ENCODE measurements at places on chromosomes 1 and 21. TPM values are rescaled to one million over a fixed set of nuclear protein-coding genes. Genes with fewer than 3 reads are reported as not detected.

- no peak for DNase-seq
Observed at GRCh38 chr1:44694863-44695478, 20.5 kb downstream of the ARMH1 start.

SLC35F3 gene
- total RNA-seq: 34.4 TPM

DNA sequence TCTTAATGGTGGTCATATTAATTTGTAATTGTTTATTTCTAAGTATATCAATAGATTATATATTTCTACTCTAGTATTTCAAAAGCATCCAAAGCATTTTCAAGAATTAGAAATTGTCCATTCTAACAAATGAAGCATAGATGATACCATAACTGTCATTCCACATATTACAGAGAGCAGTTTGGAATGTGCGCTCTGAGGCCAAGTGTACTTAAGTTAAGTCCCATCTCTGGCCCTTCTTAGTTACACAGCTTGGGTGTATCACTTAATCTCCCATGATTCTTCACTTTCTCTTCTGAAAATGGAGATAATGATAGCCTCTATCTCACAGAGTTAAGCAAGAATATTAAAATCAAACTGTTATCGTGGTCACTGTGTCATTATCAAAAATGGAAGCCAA lies 281.1 kb downstream of the MRPL39 start:
- DNase-seq: no peak

PDE9A gene
- total RNA-seq: 8.3 TPM

DNA sequence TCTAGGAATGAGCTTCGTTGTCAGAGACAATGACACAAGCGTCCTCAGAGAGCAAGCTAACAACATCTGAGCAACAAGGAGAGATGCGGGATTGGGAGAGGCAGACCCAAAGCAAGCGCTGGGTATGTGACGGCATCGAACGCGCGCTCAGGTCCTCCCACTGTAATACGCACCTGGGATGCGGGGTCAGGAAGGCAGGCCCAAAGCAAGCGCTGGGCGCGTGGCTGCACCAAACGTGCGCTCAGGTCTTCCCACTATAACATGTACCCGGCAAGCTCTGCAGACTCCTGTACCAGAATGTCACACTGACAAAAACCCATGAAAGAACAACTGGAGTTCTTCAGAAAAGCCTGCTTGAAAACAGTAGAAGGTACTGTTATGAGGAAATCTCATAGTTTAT lies 653.8 kb downstream of the SMYD3 start:
- DNase-seq: no peak

DNA sequence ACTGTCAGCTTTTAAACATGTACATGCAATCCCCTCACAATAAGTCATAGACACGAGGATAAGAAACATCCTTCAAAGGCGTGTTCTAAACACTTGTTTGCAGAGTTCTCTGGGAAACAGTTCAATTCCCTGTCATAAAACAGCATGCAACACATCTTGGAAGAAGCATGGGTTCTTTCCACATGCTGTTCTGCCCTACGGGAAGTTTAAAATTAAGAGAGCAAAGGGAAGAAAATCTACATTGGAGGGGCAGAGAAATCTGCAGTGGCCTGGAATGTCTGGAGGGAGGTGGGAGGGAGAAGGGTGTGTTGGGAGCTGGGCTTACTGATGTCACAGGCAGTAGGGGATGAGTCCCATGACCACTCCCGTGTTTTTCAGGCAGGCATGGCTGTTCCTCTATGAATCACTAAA lies 98.3 kb upstream of the SLC2A1 start:
- no peak for DNase-seq

DNA sequence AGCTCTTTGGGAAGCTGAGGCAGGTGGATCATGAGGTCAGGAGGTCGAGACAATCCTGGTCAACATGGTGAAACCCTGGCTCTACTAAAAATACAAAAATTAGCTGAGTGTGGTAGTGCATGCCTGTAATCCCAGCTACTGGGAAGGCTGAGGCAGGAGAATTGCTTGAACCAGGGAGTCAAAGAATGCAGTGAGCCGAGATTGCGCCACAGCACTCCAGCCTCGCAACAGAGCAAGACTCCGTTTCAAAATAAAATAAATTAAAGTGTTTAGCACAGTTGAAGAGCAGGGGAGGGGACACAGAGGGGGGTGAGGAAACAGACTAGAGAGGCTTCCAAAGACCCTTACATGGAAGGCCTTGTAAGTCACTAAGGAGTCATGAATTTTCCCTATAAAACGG lies 131.2 kb upstream of the SPATA6 start:
- DNase-seq: no peak

- no peak for DNase-seq
Observed at GRCh38 chr1:95451904-95452303, 217.9 kb downstream of the RWDD3 start.

DNA sequence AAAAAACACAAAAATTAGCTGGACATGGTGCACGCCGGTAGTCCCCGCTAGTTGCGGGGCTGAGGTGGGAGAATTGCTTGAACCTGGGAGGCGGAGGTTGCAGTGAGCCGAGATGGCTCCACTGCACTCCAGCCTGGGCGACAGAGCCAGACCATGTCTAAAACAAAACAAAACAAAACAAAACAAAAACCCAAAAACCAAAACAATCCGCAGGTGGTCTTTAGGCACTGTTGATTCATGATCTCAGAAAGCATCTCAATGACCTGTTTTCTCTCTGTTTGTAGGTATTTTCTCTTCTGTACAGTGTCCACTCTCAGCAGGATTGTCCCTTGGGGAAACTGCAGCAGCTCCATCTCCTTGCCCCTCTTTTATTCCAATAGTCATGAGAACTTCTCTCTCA lies 74.9 kb upstream of the ADGRL2 start:
- DNase-seq: no peak

GRCh38 chr1:180265201-180265600 lies 35.1 kb downstream of the LHX4 start:
- no peak for DNase-seq

DNA sequence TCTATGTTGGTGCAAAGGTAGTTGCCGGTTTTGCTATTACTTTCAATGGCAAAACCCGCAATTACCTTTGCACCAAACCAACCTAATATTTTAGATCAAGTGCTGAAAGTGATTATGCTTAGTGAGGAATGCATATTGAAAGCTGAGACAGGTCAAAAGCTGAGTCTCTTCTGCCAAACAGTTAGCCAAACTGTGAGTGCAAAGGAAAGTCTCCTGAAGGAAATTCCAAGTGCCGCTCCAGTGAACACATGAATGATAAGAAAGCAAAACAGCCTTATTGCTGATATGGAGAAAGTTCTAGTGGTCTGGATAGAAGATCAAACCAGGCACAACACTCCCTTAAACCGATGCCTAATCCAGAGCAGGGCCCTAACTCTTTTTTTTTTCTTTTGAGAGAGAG lies 83.1 kb upstream of the ERRFI1 start:
- no peak for DNase-seq

DNA sequence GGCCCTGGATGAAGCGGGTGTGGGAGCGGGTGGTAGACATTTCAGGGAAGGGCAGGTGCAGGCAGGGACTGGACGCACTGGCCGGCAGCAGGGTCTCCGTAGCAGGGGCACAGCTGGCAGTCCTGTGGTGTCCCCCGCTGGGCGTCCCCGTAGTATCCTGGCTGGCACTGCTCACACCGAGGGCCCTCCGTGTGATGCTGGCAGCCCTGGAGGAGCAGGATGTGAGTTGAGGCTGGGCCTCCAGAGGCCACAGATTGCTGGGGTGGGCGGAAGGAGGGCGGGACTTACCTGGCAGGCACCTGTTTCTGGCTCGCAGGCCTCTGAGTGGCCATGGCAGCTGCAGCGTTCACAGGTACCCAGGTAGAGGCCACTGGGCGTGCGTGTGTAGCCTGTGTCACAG lies 62.3 kb downstream of the LDLRAD2 start:
- no peak for DNase-seq

LDLRAD1 gene
- total RNA-seq: not detected

GPR137B gene
- 5.0 TPM for total RNA-seq

DPT gene
- not detected for total RNA-seq

GRCh38 chr1:92399076-92399475 lies 87.6 kb downstream of the GFI1 start:
- no peak for DNase-seq

GRCh38 chr1:79006564-79006963 lies at the start of gene ADGRL4:
Gene ADGRL4, minus strand, starts transcription at chr1:79006730. Its CDS starts 76 bp downstream, at chr1:79006654.
- no peak for DNase-seq

HPCAL4 gene
- total RNA-seq: 0.55 TPM

DNA sequence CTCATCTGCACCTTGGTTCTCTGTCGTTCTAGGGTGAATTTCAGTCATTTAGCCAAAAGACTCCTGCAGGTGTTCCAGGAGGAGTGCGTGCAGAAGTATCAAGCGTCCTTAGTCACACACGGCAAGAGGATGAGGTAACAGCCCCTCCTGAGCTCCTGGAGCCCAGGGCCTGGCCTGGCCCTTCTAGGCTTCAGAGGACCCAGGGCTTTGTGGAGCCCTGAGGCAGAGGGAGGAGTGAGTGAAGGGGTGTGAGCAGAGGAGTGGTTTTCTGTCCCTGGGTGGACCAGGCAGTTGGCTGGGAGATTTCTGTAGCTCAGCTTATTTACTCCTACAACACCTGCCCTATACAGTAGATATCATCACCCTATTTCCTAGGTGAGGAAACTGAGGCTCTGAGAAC lies 15.7 kb upstream of the RASSF5 start:
- no peak for DNase-seq

DNA sequence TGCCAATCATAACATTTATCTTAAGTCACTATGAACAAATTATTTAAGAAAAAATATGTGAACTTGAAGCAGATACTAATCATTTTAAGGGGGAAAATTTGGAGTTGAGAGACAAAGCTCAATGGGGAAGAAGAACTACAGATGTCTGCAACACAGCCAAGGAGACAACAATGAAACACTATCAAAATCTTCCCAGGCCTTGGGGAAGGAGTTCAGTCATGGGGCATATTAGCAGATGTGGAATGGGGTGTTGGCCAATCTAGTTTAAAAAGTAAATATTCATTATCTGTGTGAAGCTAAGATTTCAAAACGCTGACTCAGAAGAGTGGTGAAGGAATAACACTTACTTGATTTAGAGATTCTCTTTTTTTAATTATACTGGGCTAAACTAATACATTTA lies 671.6 kb upstream of the ZP4 start:
- no peak for DNase-seq

MRAP gene
- total RNA-seq: not detected

DNA sequence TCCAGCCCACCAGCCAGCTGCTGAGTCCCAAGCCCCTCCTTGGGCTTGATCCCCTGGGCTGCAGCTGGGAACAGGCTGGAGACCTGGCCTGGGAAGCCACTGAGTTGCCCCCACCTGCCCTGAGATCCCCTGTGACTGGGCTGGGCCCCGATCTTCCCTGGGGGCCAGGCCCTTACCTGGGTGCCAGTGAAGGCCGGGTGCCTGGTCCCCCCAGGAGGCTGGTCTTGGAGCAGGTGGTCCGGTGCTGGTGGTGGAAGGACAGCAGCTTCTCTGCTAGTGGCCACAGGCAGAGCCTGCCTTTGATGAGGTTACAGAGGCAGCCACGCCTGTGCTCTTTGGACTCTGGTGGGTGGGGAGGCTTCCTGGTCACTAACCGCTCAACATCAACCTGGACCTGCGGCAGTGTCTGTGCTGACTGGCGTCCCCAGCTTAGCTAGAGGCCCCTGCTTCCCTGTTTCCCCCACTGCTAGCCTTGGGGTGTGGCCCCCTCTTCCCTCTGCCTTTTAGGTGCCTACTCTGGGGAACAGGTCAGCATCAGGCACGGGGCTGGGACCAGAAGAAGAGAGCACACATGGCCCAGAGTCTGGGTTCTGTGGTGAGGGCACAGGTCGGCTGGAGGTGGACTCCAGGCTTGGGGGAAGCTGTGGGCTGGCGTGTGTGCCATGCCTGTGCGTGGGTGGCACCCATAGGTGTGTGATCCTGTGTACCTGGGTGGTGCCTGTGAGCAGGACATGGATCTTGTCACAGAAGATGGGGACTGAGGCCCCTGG lies at the start of gene EPS8L3:
TSS of gene EPS8L3 (minus strand) at position 278 of the 770 bp plus-strand sequence. CDS start 2,174 bp downstream, outside the sequence.
- DNase-seq: no peak

DNA sequence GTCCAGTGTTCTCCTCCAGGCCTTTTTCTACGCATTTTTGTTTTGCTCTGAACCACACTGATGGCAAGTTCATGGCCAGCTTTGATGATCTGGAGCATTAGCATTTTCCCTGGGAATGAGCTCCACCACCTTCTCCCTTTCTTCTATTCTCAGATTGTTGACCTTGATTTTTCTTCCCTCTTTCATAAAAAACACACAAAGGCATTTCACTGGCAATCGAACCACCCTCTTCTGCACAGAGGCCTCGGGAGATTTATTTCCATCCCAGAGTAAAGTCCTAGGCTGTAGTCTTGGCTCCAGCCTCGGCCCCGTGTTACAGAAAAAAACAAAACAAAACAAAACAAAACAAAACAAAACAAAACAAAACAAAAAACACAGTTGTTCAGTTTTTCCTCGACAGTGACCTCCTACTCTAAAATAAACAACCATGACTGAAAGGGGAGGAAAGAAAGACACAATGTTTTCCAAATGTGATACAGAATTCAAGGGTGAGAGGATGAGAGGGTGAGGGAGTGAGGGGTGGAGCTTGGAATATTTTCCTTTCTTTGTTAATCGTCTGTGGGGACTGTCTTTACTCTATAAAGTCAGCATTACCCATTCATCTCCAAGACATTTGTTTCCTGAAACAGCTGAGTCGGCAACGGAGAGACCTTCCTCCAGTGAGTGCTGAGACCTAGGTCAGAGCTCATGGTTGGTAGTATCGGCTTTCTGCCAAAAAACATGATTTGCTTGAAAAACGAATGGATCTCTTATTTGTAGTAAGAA lies 29.8 kb upstream of the RNF186 start:
- no peak for DNase-seq

GRCh38 chr1:98355656-98356383 lies 305.7 kb upstream of the SNX7 start:
- no peak for DNase-seq

DNA sequence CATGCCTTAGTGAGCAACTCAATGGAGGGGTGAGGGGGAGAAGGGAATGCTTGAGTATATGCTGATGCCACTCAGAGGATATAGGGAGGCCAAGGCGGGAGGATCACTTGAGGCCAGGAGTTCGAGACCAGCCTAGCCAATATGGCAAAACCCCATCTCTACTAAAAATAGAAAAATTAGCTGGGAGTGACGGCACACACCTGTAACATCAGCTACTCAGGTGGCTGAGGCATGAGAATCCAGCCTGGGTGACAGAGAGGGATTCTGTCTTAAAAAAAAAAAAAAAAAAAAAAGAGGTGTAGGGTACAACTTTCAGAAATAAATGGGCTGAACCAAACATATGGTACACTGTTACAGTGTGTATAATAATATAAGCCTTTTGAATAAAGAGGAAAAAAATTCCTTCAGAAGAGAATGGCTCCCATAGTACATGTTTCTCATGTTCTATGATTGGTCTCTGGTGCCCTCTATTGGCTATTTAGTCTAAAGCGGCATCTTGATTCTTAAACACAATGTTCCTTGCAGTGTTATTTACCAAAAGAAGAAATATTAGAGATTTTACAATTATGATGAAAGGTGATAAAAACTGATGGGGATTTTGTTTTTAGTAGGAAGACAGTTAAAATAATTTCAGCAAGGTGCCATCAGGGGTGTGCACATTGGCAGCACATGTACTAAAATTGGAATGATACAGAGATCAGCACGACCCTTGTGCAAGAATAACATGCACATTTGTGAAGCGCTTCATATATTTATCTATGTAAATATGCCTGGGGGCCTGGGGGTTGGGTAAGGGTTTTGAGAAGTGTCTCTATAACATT lies 109.8 kb downstream of the PATJ start:
- DNase-seq: peak; percentile 32

CYP4Z1 gene
- not detected for total RNA-seq

LCE2A gene
- total RNA-seq: not detected

HAO2 gene
- not detected for total RNA-seq
